ENCODE measurements at places on chromosomes 1 and 21.

GRCh38 chr1:43388613-43389012 is 987 bp downstream of the MED8 start:
- no peak for DNase-seq

DNA sequence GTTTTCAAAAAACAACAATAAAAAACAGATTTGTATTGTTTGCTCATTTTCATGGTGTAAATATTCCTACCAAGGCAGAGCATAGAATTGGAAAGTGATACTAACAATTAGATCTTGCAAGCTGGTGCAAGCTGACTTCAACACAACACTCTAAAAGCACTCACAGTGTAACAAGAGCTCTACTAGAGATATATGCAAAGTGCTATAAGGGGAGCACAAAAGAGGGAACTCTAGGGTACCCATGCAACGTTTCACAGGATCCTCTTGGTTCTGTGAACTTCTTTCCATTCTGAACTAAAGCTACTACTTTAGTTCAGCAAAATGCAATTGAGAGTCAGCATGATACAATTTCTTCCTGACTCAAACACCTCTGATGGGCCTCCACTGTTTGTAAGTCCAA is 78.3 kb downstream of the ATP1B1 start:
- DNase-seq = no peak

DNA sequence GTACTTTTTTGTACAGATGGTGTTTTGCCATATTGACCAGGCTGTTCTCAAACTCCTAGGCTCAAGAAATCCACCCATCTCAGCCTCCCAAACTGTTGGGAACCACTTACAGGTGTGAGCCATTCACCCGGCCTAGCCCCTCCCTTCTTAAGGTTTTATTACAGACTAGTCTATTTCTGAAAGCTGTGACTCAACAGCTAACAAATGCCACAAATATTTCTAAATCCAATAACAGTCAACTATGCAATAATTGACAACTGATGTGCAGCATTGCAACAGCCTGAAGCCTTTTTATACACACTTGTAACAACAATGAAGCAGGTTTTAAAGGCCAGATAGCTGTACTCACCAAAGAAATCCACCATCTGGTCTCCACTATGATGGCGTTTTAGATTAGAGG is 51.4 kb downstream of the GRIK1 start:
- no peak for DNase-seq

DNA sequence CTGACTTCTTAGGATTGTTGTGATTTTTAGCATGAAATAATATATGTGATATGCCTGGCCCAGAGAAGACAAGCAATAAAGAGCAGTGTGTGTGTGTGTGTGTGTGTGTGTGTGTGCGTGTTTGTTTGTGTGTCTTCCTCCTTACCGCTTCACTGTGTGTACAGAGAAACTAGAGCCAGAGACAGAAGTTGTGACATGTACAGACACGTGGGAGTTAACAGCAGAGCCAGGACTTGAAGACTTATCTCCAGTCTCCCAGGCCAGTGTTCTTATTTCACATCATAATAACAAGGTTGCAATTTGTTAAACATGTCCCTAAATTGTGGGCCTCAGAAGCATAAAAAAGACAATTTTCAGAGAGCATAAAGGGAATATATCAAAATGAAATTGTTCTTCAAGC is 192.0 kb upstream of the JUN start:
- no peak for DNase-seq

GRCh38 chr1:75796376-75797272 is at the start of gene MSH4:
Gene MSH4 (plus strand): TSS chr1:75796882. CDS start chr1:75796986, 104 bp downstream.
- no peak for DNase-seq

GRCh38 chr1:57603696-57604095 is 179.8 kb upstream of the DAB1 start:
- DNase-seq = no peak

GRCh38 chr1:163421701-163422100 is 99.9 kb downstream of the NUF2 start:
- DNase-seq = no peak

- no peak for DNase-seq
Observed at GRCh38 chr1:1122078-1122811, 6.4 kb upstream of the C1orf159 start.

- DNase-seq = no peak
Observed at GRCh38 chr1:9687120-9687873, 35.8 kb downstream of the PIK3CD start.

DNA sequence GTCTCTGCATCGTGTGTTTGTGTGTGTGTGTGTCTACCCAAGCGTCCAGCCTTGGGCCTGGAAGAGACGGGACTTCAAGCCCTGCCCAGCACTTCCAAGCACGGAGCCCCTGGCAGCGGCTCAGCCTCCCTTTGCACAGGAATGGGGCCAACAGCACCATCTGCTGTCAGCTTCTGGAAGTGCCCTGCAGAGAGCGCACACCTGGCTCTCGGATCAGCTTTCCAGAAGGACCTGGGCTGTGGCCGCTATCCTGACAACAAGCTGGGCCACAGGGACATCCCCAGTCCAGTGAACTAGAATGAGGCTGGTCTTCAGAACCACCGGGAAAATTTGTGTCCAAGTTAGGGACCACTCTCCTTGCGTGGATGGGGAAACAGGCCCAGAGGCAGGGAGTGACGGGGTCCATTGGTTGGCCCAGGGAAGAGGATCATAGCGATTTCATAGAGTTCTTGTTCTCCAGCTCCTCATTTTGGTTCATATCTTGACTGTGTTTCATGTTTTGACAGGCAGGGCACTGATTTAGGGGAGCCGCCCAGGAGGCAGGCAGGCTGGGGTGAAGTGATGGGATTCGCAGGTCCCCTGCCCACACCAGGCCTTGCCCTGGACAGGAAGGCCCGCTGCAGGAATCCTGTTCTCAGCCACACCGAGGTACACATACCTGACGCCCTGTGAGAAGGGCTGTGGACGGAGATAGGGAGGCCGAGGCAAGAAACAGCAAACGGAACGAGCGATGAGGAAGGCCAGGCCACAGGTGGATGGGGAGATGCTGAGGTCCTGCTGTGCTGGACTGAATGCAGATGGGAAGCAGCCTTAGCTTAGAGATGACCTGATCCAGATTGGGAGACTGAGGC is 38.4 kb downstream of the TAS1R2 start:
- DNase-seq = no peak

- DNase-seq = no peak
Observed at GRCh38 chr21:38319781-38320180, 63.0 kb downstream of the KCNJ15 start.

- peak; percentile 20 for DNase-seq
Observed at GRCh38 chr1:183685112-183685713, 32.1 kb upstream of the APOBEC4 start.

- DNase-seq = no peak
Observed at GRCh38 chr1:248189026-248189425, 8.0 kb upstream of the OR2M3 start.

- no peak for DNase-seq
Observed at GRCh38 chr1:212699625-212700222, at the start of gene BATF3. Gene BATF3 (minus strand): TSS chr1:212699840. CDS start chr1:212699762, 78 bp downstream.

- no peak for DNase-seq
Observed at GRCh38 chr1:6343506-6344405, 49.8 kb downstream of the ACOT7 start.

DNA sequence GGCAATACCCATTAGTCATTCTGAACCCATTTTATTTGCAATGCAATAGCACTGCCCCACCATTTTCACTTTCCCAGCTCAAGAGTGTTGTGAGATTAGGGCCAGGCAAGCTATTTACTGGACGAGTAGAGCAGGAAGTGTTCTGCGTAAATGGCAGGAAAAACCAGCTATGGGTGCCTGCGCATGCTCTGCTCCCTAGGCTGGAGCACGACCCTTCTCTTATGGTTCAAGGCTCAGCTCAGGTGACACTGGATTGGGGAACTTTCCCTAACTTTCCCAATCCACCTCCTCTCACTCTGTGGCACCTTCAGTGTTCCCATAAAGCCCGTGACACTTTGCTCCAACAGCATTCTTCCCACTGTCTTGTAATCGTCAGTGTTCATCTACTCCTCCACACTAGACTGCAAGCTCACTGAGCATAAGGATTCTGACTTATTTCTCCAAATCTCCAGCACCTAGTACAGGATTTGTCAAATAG is 3.6 kb upstream of the MAN1A2 start:
- no peak for DNase-seq

GRCh38 chr1:50972766-50973165 is 2.7 kb downstream of the CDKN2C start:
- DNase-seq = no peak

DNA sequence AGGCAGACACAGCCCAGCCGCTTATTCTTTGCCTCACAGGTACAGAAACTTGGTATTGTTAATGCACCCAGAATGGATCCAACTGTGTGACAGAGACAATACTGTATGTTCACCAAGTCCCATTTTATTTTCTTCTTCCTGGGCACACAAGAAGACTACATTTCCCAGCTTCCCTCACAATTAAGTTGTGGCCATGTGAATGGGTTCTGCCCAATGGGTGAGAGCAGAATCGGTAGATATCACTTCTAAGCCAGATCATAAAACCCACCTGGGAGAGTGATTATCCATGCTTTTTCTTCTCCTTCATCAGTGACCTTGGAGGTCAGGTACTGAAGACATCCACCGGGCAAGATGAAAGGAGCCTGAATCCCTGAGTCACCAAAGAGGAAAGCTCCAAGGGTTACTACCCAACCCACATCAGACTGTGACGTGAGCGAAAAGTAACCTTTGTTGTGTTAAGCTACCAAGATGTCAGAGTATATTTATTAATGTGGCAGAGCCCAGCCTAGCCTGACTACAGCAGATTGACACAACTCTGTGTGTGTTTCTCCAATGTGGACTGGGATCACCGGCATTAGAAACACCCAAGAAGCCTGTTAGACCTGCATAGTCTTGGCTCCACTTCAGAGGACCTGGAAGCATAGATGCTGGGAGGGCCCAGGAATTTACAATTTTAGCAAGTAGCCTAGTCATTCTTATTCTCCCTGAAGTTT is 79.1 kb upstream of the GRIK3 start:
- DNase-seq = no peak

All from NCI-H2081 treated with DMSO at 0.1 percent for 48 hours (cell line).